Stimulated activated CD8-positive, alpha-beta memory T cell treated with anti-CD3 and anti-CD28 coated beads, Interleukin-7, amount 100 ng/mL, for 4 hours (primary cell): ENCODE measurements at places on chromosomes 1 and 21.
A peak's percentile ranks its signal among the peaks of the same experiment; 100 is the strongest.

DNA sequence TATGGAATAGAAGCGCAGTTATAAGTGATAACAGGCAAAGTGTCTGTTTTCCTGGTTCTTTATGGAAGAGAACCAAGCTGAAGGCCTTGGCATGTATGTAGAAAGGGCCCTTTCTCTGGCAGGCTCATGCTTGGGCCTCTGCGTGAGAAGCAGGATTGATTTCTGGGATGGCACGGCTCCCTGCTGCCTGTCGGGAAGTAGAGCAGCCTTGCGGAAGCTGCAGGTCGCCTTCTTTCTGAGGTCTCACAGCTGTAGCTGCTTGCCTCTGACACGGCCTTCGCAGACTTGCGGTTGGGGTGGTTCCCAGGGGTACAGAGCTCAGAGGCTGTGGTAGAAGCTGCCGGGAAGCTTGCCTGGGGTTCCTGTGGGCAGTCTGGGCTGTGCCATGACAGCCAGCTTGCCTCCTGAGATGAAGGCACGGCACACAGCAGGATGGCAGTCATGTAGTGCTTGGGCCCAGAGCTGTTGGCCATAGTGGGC, 39.4 kb downstream of the TRAPPC10 start:
- no peak for DNase-seq

GRCh38 chr1:168656485-168656884, 72.5 kb downstream of the DPT start:
- DNase-seq = no peak

GRCh38 chr1:24704411-24705259, 40.6 kb upstream of the CLIC4 start:
- no peak for DNase-seq

- DNase-seq = no peak
Observed at GRCh38 chr1:91234181-91234580, 170.5 kb downstream of the HFM1 start.

GRCh38 chr1:184101571-184101970, 50.0 kb downstream of the TSEN15 start:
- no peak for DNase-seq

DNA sequence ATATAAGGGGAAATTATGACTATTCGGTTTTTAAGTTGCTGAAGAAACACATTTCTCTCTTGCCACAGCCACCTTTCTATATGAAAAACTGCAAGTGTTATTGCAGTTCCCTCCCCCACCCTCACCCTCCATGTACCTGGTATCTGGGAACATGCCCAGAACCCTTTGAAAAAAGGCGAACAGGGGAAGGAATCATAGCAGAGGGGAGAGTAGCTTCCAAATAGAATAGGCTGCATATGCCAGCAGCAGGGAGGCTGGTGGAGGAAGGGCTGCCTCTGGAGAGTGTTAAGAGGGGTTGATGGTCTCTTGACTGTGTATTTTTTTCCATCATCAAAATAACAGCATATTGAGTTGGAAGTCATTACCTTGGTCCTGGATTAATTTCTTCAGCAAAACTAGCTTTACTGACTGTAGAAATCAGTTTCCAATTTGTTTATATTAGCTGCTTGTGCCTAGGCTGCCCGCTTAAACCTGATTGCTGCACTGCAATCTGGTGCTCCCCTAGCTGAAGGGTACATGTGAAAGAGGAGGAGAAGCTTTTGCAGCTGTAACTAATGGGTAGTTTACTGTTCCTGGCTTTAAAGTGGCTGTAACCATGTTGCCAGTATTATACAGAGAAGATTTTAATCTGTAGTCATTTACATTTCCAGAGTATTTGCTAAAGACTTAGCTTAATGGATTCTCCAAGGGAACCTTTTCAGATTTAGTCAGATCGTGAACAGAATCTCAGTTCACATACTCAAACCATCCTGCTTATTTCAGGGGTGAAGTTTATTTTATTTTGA, 22.7 kb downstream of the AHCYL1 start:
- DNase-seq = no peak

DNA sequence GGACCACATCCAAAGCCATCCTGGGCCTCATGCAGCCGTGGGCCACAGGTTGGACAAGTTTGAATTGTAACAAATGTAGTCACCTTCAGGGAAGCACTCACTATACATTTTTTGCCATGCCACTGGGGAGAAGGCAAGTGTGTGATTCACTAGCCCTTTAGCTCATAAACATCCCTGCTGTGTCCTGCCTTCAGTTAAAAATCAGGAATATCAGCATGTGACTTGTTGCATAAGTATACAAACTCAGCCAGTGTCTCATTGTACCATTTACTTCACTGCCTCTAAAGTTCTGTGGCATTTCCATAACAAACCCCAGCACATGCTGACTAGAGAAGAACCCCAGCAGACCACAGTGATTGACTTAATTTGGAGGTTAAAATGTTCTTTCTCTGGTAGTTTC, 142.0 kb upstream of the C1orf105 start:
- no peak for DNase-seq

- DNase-seq = no peak
Observed at GRCh38 chr1:50098591-50099021, 10.1 kb upstream of the ELAVL4 start.

DNA sequence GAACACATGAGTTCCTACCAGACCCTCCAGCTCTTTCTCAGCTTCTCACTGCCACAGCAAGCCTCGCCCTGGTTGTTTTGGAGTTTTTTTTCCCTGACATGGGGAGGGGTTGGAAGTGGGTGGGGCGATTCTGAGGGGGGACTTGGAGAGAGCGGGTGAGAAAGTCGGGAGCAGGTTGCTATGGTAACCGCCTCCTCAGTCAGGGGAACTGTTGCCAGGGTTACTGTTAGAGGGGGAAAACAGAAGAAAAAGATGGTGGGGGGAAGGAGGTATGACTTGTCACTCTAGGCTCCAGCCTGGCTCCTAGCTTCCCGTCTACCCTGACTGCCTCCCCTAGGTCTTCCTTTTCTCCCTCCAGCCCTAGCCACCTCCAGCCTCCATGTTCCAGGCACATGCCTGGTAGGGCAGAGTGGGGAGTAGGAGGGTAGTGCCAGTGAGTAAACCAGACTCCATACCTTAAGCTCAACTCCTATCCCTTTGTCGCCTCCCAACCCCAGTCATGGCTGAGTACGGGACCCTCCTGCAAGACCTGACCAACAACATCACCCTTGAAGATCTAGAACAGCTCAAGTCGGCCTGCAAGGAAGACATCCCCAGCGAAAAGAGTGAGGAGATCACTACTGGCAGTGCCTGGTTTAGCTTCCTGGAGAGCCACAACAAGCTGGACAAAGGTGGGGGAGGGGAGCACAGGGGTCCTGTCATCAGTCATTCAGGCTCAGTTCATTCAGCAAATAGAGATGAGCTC, 6.0 kb downstream of the PEA15 start:
- no peak for DNase-seq

GRCh38 chr1:83017276-83017675, 981.7 kb downstream of the TTLL7 start:
- no peak for DNase-seq

- no peak for DNase-seq
Observed at GRCh38 chr1:208528578-208529240, 284.5 kb upstream of the PLXNA2 start.

GRCh38 chr1:97630281-97630680, 290.6 kb downstream of the DPYD start:
- no peak for DNase-seq

DNA sequence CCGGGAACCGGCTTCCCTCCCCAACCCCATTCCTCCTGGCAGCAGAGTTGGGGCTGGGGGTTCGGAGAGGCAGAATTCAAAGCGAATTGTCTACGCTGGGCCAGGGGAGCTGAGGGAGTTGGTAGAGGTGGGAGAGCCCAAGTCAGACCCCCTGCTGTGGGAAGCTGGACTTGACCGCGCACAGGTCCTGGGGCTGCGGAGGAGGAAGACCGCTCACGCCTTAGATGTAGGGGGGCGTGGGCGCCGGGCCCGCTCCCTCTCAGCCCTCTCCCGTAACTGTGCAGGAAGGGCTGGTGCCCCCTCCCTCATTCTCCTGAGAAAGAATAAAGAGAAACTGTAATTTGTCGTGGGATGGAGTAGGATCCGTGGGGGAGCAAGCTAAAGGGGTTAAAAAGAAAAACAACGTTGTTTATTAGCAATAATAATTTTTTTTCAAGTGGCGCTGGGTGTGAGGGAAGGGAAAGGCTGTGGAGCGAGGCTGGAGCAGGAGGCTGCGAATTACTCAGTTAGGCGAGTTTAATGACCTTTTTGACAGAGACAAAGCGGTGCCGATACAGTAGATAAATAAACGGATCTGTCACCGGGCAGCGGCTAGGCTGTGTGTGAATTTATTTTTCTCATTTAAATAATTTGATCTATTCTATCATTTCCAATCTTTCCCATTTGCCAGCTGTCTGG, 838 bp upstream of the GRIK3 start:
- no peak for DNase-seq

DNA sequence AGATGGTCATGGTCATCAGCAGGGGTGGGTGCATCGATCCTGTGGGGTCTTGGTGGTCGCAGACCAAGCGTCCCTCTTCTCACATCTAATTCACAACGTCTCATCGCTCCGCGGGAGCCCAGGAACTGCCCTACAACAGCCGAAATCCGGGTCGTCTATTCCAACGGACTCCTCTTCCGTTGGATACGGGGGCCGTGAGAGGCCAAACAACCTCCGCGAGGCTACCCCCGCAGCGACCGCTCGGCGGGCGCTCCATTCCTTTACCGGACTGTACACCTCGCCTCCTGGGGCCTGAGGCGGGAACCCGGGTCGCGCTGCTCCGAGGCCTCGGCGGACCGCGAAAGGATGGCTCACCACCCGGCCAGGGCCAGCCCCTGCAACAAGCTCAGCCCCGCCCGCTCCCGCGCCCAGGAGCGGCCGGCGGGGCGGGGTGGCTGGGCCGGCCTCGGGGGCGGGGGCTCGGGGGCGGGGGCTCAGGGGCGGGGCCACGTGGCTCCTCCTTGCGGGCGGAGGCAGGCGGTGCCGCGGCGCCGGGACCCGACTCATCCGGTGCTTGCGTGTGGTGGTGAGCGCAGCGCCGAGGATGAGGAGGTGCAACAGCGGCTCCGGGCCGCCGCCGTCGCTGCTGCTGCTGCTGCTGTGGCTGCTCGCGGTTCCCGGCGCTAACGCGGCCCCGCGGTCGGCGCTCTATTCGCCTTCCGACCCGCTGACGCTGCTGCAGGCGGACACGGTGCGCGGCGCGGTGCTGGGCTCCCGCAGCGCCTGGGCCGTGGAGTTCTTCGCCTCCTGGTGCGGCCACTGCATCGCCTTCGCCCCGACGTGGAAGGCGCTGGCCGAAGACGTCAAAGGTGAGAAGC, at the start of gene QSOX1:
Gene QSOX1 (plus strand): TSS at position 545 of the 857 bp plus-strand sequence. CDS start 39 bp downstream, at position 584.
- DNase-seq = peak; percentile 75

DNA sequence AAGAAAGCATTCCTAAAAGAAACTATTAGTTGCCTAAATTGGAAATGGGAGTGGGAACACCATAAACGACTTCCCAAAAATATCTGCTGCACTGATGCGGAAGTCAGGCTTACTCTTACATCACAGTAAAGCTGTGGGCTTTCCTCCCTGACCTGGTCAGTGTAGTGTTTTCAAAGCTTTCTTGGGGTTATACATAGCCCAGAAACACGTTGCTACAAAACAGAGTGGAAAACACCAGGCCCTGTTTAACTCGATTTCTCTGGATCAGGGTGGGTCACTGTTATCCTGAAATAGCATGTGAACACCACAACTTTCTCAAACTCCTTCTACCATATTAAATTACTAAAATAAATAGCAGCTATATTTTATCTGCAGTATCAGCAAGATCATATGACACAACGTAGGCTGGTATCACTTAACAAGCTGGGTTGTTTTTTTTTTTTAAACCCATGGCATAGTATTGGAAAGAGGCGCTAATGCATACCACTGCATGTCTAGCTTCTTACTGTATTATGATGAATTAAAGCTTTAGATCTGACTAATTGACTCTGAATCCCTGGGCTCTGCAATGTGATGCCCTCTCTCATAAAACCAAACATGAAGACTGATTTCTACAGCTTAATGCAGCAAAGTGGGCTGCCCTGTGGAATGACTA, 184.6 kb downstream of the TGFB2 start:
- no peak for DNase-seq

DNA sequence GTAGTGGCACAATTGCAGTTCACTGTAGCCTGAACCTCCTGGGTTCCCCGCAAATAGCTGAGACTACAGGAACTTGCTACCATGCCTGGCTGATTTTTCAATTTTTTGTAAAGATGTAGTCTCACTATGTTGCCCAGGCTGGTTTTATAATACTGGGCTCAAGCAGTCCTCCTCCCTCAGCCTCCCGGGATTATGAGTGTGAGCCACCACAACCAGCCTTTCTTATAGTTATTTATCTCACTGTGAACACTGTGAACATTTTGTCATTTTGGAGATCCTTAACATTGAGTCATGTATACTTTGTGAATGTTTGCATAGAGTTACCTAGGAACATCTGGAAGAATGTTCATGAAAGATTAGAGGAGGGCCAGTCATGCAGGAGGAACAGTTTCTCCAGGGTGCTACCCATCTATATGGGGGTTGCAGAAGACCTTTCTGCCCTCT, 127.1 kb upstream of the CACYBP start:
- no peak for DNase-seq

DNA sequence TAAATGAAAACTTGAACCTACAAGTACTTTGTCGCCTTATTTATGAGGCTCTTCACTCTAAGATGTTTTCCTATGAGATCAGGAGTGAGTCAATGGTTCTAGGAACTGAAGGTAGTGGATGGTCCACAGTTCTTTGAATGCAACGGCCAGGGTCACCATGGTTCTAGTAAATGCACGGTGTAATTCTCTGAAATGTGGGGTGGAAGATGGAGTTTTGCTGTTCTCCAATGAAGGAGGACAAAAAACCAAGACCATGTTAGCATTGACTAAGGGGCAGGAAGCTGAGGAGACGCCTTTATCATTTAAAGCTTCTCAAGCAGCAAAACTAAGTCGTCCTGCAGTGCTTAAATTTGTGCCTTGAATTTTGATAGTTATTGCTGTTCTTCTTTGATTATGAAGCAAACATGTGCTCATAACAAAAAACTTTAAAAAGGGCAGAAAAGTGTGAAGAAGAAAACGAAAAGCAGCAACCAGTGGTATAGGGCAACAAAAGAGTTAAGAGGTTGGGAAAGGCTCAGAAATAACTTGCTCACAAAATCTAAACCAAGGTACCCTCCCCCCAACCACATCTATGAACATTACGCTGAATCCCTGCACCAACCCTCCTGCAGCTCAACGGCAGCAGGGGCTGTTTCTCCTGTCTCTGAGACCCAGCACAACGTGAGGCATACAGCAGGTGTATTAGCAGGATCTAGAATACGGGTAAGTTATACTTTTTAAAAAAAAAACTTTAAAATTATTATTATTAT, 85.0 kb downstream of the MRPL37 start:
- no peak for DNase-seq

- no peak for DNase-seq
Observed at GRCh38 chr1:228170666-228171065, 5.1 kb downstream of the IBA57 start.

GRCh38 chr1:201272799-201273198, 10.5 kb upstream of the PKP1 start:
- DNase-seq = no peak

GRCh38 chr1:184945678-184946412, 28.5 kb downstream of the NIBAN1 start:
- no peak for DNase-seq

GRCh38 chr1:157279138-157279801, 141.1 kb upstream of the ETV3 start:
- DNase-seq = no peak

GRCh38 chr1:3607703-3608065, 3.6 kb downstream of the MEGF6 start:
- DNase-seq = no peak
